Activated CD8-positive, alpha-beta memory T cell treated with anti-CD3 and anti-CD28 coated beads for 1 hour (primary cell): ENCODE measurements at places on chromosomes 1 and 21.

- no peak for DNase-seq
Observed at GRCh38 chr21:37916310-37917051, at the start of gene KCNJ6. TSS of gene KCNJ6 (minus strand) at chr21:37916457. CDS start at chr21:37840682, 75,775 bp downstream.

DNA sequence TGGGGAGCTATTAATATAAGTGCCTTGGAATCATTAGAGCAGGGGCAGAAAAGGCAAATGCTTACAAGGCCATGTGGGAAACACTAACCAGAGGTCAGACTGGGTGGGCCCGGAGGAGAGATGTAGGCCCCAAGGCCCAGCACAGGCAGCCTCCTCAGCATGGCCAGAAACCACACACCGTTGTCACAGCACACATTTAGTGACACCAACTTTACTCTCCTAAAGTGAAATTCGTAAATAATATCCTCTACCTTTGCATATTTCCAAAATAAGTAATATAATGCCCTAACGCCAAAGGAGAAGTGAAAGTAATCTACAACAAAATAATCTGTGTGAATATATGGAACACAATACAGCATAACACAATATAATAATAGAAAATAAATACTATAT, 62.6 kb downstream of the KIF21B start:
- no peak for DNase-seq

DNA sequence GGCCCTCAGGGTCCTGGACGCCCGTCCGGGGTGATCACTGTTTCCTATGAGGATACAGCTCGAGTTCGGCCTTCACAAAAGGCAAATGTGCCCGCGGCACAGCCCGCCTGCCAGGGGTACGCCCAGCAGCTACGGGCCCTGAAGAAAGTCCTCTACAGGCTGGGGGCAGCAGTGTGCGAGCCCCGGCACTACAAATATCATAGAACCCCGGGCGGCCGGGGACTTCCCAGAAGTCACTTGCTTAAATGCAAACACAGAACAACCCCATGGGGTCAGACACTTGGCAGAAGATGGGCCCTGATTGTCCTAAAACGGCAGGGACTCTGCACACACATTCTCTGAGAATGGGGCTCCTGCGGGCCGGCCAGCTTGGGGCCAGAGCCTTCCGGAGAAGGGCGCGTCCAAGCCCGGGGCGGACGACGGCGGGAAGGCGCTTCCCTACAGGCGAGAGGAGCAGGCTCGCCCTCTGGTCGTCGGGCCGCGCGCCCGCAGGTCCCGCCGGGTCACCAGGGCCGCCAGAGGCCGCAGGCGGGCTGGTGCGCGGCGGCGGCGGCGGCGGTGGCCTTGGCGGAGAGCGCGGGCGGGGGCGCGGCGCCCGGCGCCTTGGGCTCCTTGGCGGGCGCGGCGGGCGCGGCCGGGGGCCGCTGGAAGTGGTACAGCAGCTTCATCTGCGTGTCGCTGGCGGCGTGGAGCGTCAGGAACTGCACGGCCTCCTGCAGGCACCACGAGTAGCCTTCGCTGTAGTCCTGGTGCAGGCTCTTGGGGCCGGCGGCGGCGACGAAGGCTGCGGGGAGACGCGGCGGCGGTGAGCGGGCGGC, 888 bp downstream of the HES5 start:
- no peak for DNase-seq

DNA sequence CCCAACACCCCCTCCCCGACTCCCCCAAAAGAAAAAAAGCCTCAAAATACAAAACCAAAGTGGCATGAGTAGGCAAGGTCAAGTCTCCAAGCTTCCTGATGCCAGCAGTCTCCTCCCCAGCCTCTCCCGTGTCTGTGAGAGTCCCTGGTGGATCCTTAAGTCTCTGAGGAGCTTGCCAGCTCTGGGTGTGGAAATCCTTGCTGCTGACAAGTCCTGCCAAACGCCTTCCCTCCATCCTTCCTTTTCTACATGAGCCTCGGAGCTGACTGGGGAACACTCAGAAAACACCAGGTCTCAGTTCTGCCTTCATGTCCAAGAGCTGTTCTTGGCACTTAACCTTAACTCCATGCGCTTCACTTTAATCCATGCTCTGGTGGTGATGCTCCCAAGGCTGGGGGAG, 3.7 kb upstream of the ETV3L start:
- DNase-seq, result no peak

DNA sequence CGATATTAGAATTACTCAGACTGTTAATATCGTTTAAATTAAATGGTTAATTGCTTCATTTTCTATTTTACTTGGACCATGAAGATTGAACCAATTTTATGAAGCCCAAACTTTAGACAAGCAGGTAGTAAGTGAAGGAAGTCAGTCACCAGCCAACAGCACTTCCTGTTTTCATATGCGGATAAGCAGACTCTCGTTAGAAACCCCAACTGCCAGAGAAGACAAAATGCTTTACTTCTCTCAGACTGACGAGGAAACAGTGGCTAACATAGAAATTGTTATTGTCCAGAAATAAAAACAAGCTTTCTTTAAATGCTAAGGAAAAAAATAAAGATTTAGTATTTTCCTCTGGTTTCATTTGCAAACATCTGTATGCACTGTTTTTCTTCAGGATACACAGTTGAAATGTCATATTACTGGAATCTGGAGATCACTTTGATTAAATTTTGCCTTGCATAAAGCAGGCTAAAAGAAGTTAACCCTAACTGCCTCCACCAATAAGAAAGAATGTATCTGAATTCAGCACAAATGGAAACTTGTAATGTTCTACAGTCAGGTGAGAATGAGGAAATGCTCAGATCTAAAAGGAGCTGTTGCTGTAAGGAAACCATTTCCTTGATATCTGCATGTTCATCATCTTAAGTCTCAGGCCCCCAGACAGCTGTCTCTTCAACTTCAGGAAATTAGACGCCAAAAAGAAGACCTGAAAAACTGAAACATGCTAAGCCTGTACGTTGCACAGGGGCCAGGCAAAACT, 129.8 kb upstream of the SAMSN1 start:
- DNase-seq, result no peak

GRCh38 chr21:45054227-45054926, 20.0 kb upstream of the ADARB1 start:
- DNase-seq, result no peak
